ENCODE measurements at places on chromosomes 6 and 20. TPM values are rescaled to one million over a fixed set of nuclear protein-coding genes. Genes with fewer than 3 reads are reported as not detected.

Gene SMLR1
- not detected for total RNA-seq

Gene RWDD1
- 15.4 TPM for total RNA-seq

Gene GGTLC1
- not detected for total RNA-seq

Gene SOX4
- total RNA-seq, result 49.8 TPM

Gene ZNF184
- 2.5 TPM for total RNA-seq

Gene LYRM2
- 3.2 TPM for total RNA-seq

Gene OR2B6
- not detected for total RNA-seq

- DNase-seq, result no peak
These were observed 70.3 kb upstream of the SLC22A23 start for GRCh38 chr6:3526962-3527650.

DNA sequence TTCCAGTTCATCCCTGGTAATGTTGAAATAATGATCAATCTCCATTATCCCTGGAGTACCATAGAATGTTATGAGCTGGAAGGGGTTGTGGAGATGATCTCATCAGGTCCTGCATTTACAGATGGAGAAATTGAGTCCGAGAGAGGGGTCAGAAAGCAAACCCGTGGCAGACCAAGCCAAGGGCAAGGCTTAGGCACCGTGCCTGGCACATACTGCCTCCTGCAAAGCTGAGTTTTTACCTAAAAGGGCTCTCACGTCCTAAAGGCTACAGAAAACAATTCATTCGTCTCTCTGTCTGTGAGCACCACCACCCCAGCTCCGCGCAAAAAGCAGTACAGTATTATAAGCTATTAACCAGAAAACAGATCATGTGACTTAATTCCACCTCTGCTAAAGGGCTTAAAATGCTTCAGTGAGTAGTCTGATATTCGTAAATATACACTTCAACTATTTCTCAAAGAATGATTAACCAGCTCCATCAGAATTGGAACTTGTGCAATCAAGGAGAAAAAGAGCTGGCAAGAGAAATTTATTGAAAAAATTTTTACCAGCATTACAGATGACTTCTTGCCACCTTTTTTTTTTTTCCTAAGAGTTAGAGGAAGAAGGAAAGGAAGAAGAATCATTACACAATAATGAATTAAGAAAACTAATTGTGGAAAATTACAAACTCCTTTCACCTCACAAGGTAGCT, 3.4 kb upstream of the PARD6B start:
- DNase-seq, result peak; percentile 83

GRCh38 chr20:37947943-37948342, 45.0 kb downstream of the VSTM2L start:
- no peak for DNase-seq

GRCh38 chr20:63097336-63097831, 90.6 kb upstream of the BHLHE23 start:
- DNase-seq, result no peak

- DNase-seq, result no peak
These were observed 4.7 kb downstream of the ZNF451 start for GRCh38 chr6:57094689-57095088.

GRCh38 chr6:24431045-24431451, 28.3 kb downstream of the MRS2 start:
- peak; percentile 72 for DNase-seq

DNA sequence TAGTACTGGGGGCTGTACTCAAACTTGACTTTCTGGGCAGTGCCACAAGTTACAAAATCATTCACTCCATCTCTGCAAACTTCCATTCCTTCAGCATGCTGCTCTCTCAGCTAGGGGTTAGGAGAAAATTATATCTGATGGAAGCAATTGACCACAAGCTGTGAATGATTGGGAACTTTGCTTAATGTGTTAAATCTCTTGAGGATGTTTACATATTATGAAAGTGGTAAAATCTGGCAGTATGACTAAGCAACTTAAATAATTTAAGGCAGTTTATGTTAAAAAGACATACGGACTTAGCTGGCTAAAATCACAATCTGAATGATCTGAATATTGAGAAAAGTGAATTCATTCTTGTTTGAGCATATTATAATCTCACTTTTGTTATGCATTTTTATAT, 415.0 kb downstream of the PHF3 start:
- no peak for DNase-seq

- DNase-seq, result no peak
These were observed 58.0 kb downstream of the PRL start for GRCh38 chr6:22238861-22239260.

- no peak for DNase-seq
These were observed 37.1 kb upstream of the RPS6KA2 start for GRCh38 chr6:166664135-166664534.

GRCh38 chr6:45843848-45844521, 171.7 kb downstream of the CLIC5 start:
- DNase-seq, result no peak

- DNase-seq, result no peak
These were observed 65.9 kb downstream of the CRYBG1 start for GRCh38 chr6:106426250-106426970.

GRCh38 chr6:143279385-143279784, 171.1 kb downstream of the ADAT2 start:
- DNase-seq, result peak; percentile 41

GRCh38 chr6:71324194-71324785, 35.7 kb downstream of the OGFRL1 start:
- no peak for DNase-seq

GRCh38 chr6:44737829-44738528, 350.5 kb downstream of the CDC5L start:
- no peak for DNase-seq

- no peak for DNase-seq
These were observed 18.6 kb downstream of the CCM2L start for GRCh38 chr20:32028647-32029372.

DNA sequence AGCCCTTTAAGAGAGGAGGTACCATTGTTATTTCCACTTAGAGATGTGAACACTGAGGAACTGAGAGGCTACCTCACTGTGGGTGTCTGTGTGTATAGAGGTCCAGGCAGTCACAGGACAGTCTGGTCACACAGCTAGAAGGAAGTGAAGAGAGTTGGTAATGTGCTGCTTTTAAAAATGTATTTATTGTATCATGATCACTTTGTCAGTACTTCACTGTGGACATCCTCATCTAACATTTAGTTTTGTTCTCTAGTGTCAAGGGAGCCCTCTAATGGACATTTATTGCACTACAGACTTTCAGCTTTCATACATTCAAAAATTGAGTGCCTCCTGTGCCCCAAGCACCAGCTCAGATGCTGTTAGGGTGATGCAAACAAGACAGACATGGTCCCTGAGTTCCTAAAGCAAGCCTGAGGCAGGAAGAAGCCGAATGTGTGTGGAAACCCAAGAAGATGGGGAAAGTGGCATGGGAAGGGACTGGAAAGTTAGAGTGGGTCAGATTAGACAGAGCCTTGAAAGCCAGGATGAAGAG, 123.0 kb downstream of the SLC16A10 start:
- DNase-seq, result peak; percentile 79

GRCh38 chr20:58699623-58700107, 7.1 kb downstream of the NPEPL1 start:
- DNase-seq, result no peak

DNA sequence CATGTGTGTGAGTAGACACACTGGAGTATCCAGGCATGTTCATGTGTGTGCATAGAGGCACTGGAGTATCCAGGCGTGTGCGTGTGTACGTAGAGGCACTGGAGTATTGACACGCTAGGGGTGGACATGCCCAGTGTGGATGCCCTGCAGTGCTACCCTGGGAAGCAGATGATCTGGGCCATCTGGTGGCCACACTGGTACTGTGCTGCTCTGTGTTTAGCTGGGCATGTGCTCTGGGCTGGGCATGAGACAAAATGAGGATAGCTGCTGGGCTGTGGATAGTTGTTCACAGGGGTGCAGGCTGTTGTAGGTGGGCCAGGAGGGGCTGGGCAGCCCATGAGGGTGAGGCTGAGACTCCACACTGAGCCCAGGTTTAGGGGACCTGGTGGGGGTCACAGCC, 24.0 kb upstream of the NPBWR2 start:
- peak; percentile 83 for DNase-seq

DNA sequence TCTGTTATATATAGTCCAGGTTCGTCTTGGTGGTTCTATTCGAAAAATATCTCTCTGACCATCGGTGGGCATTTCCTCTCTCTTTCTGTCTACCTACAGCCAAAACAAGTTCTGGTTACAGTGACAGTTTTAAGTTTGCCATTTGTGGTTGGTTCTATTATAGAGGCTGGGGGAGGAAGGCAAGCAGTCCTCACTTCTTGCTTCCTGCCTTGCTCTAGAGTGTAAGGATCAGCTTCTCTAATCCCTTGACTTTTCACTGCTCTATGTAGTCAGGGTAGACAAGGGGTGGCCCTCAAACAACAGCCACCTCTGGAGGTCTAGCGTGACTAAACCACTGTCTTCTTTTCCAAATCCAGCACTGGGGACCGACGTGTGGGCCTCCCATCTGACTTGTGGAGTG, 16.1 kb downstream of the E2F3 start:
- no peak for DNase-seq

GRCh38 chr6:92723390-92723931, 695.9 kb downstream of the EPHA7 start:
- no peak for DNase-seq

DNA sequence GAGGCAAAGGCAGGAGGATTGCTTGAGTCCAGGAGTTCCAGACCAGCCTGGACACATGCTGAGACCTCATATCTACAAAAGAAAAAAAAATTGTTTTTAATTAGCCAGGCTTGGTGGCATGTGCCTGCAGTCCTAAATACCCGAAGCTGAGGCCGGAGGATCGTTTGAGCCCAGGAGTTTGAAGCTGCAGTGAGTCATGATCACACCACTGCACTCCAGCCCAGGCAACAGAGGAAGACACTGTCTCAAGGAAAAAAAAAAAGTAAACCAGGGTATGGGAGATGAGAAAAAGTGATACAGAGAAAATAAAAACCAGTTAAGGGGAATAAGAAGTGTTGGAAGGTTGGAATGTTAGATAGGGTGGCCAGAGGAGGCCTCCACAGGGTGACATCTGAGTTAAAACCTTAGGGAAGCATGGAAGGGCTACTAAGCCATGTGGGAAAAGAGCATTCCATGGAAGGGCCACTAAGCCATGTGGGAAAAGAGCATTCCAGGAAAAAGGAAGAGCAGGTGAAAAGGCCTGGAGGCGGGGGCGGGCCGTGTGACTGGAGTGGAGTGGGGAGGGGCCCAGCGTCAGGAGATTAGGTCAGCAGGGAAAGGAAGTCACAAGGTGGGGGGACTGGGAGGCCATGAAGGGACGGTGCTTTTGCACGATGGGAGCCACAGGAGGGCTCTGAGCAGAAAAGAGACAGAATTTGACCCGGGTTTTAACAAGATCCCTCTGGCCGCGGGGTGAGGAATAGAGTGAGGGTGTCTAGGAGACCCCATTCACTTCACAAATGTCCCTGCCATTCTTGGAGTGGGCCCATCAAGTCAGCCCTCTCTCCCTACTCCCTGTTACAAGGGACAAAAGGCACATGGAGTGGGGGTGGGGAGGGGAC, 18.3 kb downstream of the CPNE5 start:
- DNase-seq, result no peak

- no peak for DNase-seq
These were observed 1.1 kb upstream of the SYTL3 start for GRCh38 chr6:158648682-158649131.

DNA sequence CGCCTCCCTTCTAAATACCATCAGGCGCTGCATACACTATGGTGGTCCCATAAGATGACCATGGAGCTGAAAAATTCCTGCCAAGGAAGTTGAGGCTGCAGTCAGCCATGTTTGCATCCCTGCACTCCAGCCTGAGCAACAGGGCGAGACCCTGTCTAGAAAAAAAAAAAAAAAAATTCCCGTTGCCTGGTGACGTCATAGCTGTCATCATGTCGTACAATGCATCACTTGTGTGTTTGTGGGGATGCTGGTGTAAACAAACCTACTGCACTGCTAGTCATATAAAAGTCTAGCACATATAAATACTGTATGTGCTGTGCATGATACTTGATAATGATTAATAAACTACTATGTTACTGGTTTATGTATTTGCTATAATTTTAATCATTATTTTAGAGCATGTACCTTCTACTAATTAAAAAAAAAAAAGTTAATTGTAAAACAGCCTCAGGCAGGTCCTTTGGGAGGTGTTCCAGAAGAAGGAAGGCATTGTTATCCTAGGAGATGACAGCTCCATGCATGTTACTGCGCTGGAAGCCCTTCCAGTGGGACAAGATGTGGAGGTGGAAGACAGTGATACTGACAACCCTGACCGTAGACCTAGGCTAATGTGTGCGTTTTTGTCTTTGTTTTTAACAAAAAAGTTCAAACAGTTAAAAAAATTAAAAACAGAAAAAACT, 132.6 kb downstream of the BANF2 start:
- no peak for DNase-seq

DNA sequence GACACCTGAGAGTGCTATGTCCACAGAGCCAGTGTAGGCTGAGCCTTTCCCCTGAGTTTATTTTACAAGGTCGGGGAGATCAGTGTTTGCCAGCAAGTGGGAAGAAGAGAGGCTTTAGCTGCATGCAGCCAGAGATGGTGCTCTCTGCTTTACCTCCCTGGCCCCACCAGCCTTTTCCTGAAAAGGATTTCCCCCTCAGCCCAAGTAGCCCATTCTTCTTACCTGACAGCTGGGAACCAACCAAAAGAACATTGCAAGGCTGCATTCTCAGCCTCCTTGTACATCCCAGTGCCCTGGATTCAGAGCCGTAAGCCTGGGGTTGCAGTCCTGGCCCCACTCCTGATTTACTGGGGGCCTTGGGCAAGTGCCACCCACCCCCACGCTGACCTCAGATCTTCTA, 16.9 kb downstream of the SNPH start:
- DNase-seq, result no peak

GRCh38 chr6:155066361-155066760, 71.2 kb downstream of the TIAM2 start:
- DNase-seq, result no peak

DNA sequence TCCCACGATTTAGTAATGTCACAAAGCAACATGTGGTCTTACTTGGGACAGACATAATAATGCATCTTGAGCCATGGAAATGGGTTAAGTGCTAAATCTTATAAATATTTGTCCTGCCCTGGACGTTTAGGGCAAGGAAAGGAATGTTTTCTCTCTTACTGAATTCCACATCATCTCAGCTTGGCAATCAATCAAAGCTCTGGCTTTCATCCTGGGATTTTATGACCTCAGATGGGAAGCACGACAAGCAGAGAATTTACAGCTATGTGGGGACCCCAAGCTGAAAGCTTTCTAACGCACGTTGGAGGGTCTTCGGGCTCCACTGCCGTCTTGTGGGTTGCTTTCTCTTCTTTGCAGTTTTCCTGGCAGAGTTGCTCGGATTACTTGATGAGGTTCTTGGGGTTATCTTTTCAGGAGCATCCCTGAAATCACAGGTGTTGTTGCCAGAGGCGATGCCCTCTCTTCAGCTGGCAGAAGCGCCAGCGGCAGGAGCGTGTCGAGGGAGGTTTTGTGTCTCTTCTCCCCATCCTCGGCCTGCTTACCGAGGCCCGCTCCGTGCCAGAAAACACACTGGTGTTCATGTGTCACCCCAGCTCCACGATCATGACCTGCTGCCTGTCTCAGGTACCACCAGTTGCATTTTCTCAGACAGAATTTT, 73.4 kb upstream of the FRMD1 start:
- no peak for DNase-seq

- DNase-seq, result no peak
These were observed 581.5 kb downstream of the MMUT start for GRCh38 chr6:48881551-48881950.
